ENCODE measurements at places on chromosomes 4 and X.

GRCh38 chr4:77021614-77022089 is 54.1 kb downstream of the CCNI start:
- no peak for DNase-seq

DNA sequence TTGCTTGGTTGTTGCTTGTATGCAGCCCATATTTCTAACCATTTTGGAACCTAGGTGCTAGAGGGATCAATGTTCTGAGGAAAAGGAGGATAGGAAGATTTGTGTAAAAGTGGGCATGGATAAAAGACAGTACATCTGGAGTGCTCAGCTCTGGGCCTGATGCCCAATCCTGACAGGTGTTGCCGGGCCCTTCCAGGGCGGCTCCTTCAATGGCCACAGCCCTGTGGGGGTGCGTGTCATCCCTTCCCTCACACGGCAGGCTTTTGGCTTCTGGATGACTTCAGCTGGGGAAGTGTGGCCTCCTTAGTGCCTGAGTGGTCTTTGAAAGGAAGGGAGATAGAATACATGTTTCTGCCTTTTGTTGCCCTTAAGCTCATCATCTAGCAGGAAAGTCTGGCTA is 47.2 kb downstream of the NELFA start:
- DNase-seq = no peak

DNA sequence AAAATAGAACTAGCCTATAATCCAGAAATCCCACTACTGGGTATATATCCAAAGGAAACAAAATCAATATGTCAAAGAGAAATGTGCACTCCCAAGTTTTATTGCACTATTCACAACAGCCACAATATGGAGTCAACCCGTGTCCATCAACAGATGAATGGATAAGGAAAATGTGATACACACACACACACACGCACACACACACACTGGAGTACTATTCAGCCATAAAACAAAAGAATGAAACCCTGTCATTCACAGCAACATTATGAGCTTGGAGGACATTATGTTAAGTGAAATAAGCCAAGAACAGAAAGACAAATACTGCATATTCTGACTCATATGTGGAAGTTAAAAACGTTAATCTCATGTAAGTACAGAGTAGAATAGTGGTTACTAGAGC is 5.8 kb upstream of the FHL1 start:
- DNase-seq = no peak

GRCh38 chrX:46758163-46758955 is 559 bp downstream of the SLC9A7 start:
- no peak for DNase-seq

DNA sequence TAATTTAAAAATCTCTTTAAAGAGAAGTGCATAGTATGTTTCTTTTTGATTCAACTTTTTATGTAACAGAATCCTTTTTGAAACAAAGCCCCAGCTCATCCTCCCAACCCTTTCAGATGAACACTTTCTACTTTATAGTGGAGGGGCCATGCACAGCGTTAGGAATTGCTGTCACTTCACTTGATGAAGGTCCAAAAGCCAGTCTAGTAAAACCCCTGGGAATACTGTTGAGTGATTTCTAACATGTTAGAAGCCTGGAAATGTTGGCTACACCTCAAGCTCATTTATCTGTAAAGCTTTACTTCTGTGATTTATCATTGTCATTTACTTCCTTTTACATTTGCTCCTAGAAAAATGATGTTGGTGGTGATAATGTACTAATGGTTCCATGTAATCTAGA is 1608.9 kb upstream of the TENM3 start:
- no peak for DNase-seq

DNA sequence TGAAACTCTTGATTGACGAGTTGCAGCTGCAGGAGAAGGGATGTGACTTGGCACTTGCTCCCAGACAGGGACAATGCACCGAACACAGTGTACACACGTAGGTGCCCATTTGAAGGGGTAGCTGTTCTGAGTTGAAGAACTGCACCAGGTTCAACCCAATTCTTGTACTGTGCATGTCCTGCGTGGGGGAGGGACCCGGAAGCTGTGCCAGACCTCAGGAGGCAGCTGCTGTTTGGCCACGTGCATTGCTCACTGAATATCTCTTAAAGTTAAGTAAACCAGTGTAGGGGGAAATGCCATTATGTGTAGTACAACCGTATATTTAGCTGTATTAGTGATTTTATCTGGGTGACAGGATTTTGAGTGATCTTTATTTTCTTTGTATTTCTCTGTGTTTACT is 12.0 kb upstream of the RBBP7 start:
- no peak for DNase-seq

GRCh38 chr4:147723326-147723725 is 8.6 kb upstream of the ARHGAP10 start:
- no peak for DNase-seq

DNA sequence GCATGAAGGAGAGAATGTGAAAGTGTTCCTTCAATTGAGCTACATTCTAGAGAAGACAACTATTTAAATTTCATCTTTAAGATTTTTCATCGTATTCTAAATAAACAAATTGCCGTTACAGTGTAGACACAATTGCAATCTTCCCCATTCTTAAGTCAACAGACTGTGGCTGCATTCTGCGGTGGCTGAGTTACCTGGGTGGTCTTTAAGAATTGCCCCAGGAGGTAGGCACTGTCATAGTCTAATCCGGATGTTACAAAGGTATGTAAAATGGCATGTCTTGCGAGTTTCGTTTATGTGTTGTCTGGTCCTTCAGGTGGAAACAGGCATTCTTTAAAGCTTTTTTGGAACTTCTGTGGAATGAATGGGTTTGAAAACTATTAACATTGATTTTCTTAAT is 586.1 kb upstream of the PITX2 start:
- no peak for DNase-seq

DNA sequence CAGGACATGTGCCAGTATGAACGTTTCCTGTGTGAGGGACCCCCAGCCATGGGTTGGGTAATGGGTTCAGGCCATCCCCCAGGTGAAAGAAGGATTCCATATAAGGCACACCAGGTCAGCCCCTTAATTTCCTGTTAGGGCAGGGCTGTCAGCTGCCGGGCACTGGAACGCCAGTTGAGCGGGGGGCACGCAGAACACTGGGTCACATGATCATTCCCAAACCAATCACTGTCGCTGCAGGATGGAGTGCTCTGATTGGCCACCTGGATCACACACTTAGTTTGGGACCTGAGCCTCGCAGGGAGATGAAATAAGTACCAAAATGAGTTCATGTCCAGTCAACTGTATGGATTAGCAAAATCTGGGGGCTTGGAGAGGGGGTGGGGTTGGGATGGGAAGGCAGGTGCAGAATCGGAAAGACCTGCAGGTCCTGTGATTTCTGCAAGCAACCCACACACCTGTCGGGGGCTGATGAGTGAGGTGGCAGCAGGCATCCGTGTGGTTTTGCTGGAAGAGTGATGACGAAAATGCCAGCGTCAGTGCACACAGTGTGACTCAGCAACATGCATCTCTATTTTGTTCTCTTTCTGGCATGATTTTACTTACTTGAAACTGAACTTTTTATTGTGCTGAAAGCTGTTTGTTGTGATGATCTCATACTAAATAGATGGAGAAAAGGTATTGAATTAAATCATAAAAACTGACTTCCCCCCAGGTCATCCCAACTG is 32.2 kb downstream of the RNF212 start:
- no peak for DNase-seq
